ENCODE measurements at places on chromosomes 5 and 9. TPM values are rescaled to one million over a fixed set of nuclear protein-coding genes. Genes with fewer than 3 reads are reported as not detected.

DNA sequence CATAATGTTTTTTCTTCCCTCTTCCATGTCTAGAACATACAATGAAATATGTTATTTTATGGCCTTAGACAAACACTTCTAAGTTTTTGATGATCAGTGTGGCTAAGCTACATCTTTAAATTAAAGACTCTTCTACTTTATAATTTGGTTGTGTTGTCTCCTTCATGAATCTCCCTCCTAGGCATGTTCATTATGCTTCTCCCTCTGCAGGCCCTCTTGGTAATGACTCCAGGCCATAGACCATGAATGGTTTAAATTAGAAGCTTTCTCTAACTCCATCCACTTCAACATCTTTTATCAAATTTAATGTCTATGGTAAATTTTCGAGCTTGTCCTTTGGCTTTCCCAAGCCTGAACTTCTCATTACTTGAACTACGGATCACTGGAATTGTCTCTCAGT lies 342.7 kb upstream of the ADAMTS16 start:
- no peak for DNase-seq

DNA sequence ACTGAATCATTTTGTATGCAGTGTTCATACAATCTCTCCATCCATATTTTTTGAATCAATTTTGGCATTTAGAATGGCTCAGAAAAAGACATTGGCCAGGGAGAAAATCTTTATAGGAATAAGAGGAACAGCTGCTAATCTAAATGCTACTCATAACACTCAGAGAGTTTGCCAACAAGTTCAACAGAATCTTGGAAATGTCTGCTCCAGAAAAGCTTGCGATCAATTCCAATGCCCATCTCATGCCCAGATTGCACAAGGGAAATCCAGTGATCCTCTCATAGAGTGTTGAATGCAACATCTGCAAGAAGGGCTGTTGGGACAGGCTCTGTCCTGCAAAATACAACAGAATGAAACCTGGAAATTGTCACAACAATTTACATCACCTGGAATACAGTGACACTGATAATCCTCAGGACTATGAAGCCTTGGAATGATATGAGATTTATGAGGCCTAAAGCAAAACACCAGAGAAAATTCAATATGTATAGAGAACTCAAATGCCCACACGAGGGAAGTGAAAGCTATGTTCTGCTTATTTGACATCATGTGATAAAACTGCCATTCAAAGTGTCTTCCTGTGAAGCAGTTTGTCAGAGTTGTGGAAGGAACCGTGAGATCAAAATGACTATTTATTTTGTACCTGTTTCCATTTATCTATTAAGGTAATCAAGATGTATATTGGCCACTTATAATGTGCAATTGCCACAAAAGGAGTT lies 190.1 kb downstream of the PARP8 start:
- DNase-seq = no peak

DNA sequence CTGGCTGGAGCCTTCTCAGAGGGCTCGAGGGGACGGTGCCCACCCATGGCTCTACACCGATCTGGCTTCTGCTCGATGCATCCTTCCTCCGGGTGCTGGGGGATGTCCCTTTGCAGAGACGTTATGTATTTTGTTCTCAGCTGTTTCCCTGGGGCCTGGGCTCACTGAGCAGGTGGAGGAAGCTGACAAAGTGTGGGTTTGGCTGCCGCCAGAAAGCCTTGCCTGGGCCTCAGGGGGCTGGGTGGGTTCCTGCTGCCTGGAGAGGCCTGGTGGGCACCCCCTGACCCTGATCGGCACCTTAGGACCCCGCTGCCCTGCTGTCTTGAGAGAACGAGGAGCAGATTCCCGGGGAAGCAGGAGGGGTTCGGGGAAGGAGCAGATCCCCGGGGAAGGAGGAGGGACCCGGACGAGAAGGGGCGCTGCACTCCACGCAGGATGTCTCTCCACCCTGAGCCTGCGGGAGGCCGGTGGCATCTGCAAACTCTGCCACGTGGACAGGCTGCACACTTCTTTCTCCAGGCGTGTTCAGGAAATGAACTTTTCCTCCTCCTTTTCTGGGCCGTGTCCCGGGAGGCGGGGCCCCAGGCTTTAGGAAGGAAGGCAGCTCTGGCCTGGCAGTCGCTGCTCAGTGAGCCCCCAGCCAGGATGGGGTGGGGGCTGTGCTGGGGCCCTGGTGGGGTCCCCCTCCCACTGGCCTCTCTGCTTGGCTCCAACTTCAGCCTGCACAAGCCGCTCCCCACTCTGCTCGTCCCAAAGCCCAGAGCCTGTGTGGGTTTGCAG lies 148.9 kb downstream of the RXRA start:
- no peak for DNase-seq

GRCh38 chr5:66840511-66841013 lies 244.4 kb downstream of the MAST4 start:
- DNase-seq = no peak

GRCh38 chr5:64166201-64166959 lies 737 bp downstream of the RNF180 start:
- no peak for DNase-seq

DNA sequence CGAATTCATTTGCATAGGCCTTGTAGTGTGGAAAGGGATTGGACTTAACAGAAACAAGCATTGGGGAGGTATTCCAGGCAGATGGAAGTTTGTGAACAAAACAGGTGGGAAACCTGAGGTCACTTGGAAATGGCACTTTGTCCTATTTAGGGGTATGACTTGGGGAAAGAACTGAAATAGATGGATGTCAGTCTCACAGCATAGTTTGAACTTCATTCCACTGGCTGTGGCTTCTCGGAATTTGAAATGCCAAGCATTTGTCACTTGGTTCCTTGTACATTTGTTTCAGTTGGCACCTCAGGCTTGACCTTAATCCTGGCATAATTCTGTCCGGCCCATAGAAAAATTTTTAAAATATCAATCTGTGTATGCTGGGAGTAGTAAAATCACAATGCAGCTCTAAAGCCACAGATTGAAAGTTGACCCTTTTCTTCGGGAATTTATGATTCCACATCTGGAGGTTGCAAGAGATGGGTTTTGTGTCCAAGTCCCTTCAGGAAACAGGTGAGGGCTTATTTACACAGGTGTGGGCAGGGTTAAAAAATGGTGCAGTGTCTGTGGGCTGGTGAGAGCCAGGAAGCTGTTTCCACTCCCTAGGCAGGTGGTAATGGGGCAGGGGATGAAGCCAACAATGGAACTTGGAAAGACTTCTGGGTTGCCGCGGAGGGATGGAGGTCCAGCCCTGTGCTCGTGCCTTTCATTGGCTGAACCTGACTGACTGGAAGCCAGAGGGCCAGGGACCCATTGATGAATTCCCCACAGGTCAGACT lies 39.2 kb upstream of the PDE8B start:
- no peak for DNase-seq

GRCh38 chr9:125966959-125967711 lies 220.0 kb downstream of the PBX3 start:
- DNase-seq = no peak

DNA sequence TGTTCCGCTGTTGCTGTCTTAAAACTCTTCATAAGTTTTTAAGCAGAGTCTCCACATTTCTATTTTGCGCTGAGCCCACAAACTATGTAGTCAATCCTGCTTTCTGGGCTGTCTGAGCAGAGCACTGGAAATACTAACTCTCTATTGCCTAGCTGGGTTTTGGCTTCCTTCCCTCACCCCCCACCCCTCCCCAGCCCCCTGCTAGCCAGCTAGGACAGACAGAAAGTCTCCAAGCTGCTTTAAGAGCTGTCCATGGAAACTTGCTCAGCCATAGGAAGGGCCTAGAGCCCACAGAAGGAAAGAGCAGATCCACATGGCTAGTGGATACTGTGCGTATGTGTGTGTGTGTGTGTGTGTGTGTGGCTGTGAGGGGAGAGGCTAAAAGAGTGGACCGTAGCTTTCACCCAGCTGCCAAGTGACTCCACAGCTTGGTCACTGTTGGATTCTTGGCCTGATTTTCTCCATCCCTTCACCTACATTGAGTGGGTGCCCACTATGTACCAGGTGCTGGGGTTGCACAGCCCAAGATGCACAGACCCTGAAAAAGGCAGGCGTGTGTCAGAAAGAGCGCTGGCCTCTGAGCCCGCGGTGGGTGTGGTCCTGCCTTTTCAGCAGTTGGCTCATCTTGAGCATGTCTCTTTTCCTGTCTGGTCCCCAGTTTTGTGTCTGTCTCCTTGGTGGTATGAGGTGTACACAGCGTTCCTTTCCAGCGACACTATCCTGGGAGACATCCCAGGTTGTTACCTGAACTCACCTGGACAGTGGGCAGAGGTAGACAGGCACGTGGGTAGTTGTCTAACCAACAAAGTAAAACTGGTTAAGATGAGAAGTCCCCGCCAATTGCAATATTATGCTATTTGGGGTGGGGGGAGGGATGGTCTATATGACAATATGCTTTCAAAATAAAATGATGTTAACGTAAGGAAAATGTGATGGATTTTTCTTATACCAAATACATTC lies 5.4 kb upstream of the NKX2-5 start:
- DNase-seq = no peak

DNA sequence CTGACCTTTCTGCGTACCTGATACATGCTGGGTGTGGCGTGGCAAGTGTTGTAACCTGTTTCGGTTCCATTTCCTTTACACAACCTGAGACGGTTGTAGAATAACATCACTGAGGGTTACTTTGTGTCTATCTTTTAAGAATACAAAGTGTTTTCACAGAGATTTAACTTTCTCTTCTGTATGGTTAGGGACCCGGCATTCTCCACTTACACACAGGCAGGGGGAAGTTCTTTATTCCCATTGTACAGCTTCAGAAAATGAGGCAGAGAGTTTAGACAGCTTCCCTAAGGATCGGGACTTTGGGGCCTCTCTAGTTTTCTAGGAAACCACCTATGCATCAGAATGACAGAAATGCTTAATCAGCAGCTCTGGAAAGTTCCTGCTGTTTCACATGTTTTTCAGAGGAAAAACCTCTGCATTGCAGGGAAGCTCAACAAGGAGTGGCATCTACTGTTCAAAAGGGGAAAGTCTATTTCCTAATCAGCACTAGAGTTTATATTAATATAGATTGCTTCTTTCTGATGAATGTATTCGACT lies 41.3 kb downstream of the CAST start:
- DNase-seq = no peak

DNA sequence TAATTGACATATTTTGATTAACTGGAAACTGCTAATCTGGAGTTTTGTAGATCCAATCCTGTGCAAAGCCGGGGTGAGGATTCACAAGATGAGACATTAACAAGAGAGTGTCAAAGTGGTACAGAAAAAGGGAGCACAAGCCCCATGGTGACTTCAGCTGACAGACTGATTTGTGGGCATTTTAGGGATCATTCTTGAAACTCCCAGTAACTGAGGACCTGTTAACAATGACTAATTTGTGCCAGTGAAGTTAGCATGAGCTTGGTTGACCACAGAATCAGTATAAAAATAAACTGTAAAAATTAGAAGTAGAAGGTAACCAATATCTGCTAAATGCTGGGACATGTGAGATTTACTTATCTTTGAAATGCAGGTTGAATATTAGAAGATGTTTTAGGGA lies 1578.3 kb downstream of the EFNA5 start:
- no peak for DNase-seq

DNA sequence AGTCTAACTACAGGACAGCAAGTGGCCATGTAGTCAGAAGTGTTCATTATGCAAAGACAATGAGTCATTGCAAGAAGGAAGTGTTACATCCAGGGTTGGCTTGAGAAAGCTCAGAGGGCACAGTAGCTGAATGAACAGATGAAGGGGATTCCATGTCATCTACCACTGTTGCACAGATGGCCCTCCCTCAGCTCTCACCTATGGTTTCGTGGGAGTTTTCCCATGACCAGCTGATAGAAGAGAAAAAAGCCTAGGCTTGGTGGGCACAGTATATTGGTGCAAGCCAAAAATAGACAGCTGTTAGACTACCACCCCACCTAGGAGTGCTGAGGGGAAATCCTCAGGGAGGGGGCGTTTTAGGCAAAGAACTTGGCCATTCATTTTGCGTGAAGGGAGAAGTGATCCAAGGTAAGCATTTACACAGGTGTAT lies 217.0 kb downstream of the DMRT2 start:
- DNase-seq = no peak

- no peak for DNase-seq
Observed at GRCh38 chr5:138775034-138775433, 21.8 kb downstream of the CTNNA1 start.

- DNase-seq = no peak
Observed at GRCh38 chr5:125034331-125034730, 287.9 kb upstream of the ZNF608 start.

DNA sequence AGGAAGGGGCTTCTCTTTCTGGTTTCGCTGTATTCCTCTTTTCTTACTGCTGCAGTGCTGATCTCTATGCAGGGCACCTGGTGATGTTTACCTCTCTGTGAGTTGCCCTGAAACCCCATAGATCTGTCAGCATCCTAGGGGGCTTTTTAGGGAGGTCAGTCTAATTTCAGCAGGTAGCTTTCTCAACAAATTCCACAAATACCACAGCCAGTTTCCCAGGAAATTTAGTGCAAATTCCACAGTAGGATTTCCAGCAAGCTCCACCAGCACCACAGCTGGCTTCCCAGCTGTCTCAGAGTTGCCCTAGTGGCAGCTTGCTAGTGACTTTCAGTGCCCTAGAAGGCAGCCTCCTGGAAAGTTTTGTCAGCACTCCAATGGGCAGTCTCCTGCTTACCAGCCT lies 379.1 kb upstream of the SMC2 start:
- DNase-seq = no peak

DNA sequence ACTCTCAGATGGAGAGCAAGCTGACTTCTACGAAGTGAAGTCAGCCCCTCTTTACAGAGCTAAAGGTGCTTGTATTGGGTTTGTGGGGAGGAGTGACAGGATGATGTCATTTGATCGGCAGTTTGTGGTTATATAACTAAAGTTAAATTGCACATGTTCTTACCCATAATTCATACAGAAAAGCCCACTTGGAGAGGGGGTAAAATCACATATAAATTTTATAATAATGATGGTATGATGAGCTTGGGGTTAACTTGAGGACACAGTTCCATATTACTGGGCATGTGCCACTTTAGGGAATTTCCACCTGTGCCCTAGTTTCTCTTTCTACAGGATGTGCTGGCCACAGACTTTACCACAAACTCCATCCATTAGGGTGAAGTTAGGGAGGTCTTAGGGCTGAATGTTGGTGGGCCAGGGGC lies 1178.6 kb upstream of the CDH9 start:
- DNase-seq = no peak

GRCh38 chr5:33685873-33686755 lies 205.7 kb downstream of the ADAMTS12 start:
- DNase-seq = no peak

DNA sequence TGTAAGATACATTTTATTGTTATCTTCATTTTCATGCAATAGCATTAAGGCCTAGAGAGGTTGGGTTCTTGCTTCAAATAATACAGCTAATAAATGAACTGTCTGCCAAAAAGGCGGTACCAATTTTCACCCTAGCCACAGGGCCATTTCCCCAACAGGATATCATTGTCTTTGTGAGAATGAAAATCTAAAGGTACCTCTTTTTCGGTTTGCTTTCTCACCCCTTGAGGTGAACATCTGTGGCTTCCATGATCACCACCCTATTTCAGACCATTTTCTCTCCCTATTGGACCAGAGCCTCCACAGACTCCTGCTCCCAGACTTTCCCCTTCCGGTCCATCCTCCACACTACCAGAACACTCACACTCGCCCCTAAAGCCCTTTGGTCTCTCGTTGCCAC lies 60.2 kb downstream of the SFXN1 start:
- no peak for DNase-seq

The JAKMIP2 gene
- not detected for total RNA-seq

The PCDHA11 gene
- total RNA-seq = 0.08 TPM

The PCDHB2 gene
- 12.8 TPM for total RNA-seq

The SV2C gene
- total RNA-seq = not detected

The CDO1 gene
- not detected for total RNA-seq

The GNAQ gene
- 34.5 TPM for total RNA-seq

The CDK5RAP2 gene
- 47.7 TPM for total RNA-seq
